ENCODE measurements at places on chromosomes 13 and 19.

DNA sequence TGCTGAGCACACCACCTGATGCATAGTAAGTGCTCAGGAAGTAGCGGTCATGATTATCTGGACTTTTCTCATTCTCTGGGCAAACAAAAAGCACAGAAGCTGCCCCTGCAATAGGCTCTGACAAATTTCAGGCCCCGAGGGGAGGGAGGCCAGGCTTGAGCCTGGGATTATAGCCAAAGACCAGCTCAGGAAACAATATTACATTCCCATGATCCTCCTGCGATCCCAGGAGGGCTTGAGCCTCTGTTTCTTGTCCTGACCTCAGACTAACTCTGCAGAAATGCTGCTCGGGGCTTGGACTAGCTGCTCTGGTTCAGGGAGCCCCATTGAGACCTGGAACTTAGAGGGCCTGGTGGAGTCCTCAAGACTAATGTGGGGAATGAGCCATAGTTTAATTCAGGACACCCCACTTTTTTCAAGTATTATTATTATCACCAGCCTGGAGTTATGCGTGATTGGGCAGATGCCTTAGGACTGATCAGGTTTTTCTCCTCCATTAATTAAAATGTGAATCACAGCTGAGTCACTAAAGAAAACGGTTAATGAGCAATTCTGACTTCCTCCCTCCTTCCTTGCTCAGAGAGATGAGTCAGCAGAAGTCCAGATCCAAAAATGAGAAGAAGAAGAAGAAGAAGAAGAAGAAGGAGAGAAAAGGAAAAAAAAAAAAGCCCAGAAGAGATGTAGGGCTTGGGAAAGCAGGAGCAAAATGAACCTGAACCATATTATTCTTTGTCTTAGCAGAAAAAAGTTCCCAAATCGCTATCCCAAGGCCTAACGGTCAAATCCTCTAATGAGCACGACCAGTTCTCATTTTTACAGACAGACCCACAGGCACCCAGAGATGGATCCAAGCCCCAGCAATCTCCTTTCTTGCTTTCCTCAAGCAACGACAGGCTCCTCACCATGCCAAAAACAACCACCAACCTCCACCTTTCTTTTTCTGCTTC is 107.2 kb downstream of the CACNA1A start:
- no peak overlapping the region for H3K27ac ChIP-seq
- H3K4me1 ChIP-seq = no peaks in the 10 kb centered on the region
- DNase-seq = no peak
- no peak overlapping the region for H3K4me3 ChIP-seq
- no peaks in the 10 kb centered on the region for H3K36me3 ChIP-seq
- H3K27me3 ChIP-seq = peaks cover 30% of the 10 kb centered on the region

GRCh38 chr19:47863514-47863936 is 4.5 kb downstream of the TPRX2 start:
- H3K27ac ChIP-seq = no peak overlapping the region
- H3K36me3 ChIP-seq = peaks cover 1% of the 10 kb centered on the region
- peaks cover 17% of the 10 kb centered on the region for H3K27me3 ChIP-seq

GRCh38 chr19:10690341-10690781 is 10.9 kb upstream of the QTRT1 start:
- no peak for DNase-seq
- H3K27ac ChIP-seq = peak overlapping the region; percentile 24
- peaks cover 7% of the 10 kb centered on the region for H3K4me1 ChIP-seq
- peaks cover 28% of the 10 kb centered on the region for H3K36me3 ChIP-seq

GRCh38 chr19:55559684-55560083 is 14.3 kb upstream of the SBK3 start:
- H3K27ac ChIP-seq = no peak overlapping the region
- peaks cover 3% of the 10 kb centered on the region for H3K27me3 ChIP-seq
- H3K36me3 ChIP-seq = no peaks in the 10 kb centered on the region
- H3K4me3 ChIP-seq = no peak overlapping the region

- peaks cover 1% of the 10 kb centered on the region for H3K27me3 ChIP-seq
- no peaks in the 10 kb centered on the region for H3K4me1 ChIP-seq
These were observed 257.4 kb downstream of the OLFM4 start for GRCh38 chr13:53285896-53286430.

DNA sequence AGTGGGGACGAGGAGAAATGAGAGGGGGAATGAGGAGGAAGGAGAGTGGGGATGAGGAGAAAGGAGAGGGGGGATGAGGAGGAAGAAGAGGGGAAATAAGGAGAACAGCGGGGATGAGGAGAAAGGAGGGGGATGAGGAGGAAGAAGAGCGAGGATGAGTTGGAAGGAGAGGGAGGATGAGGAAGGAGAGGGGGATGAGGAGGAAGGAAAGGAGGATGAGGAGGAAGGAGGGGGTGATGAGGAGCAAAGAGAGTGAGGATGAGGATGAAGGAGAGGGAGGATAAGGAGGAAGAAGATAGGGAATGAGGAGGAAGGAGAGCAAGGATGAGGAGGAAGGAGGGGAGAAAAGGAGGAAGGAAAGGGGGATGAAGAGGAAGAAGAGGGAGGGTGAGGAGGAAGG is 14.0 kb upstream of the VSTM2B start:
- H3K27ac ChIP-seq = no peak overlapping the region
- no peaks in the 10 kb centered on the region for H3K36me3 ChIP-seq
- no peak overlapping the region for H3K4me3 ChIP-seq
- H3K27me3 ChIP-seq = peaks cover 25% of the 10 kb centered on the region
- H3K4me1 ChIP-seq = no peaks in the 10 kb centered on the region

DNA sequence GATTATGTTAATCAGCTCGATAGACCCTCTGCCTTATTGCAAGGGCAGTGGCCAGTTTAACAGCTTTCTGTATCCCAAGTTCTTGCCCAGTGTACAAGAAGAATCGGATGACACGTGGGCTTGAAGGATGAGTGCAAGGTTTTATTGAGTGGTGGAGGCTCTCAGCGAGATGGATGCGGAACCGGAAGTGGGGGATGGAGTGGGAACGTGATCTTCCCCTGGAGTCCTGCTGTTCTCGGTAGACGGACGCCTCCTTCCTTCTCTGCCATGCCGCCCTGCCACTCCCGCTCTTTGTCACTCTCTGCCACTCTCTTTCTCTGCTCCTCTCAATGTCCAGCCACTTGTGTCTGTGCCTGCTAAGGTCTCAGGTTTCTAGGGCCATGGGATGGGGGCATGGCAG is 21.0 kb downstream of the RFXAP start:
- no peaks in the 10 kb centered on the region for H3K27me3 ChIP-seq
- peaks cover 2% of the 10 kb centered on the region for H3K4me1 ChIP-seq
- no peak overlapping the region for H3K27ac ChIP-seq
- no peak overlapping the region for H3K4me3 ChIP-seq
- DNase-seq = no peak

- DNase-seq = no peak
- peak overlapping the region; percentile 1 for H3K27ac ChIP-seq
- no peak overlapping the region for H3K4me3 ChIP-seq
- no peaks in the 10 kb centered on the region for H3K27me3 ChIP-seq
- H3K36me3 ChIP-seq = peaks cover 13% of the 10 kb centered on the region
These were observed 2.1 kb upstream of the PDCD2L start for GRCh38 chr19:34402074-34402600.

Measured in activated naive CD4-positive, alpha-beta T cell treated with anti-CD3 and anti-CD28 coated beads for 36 hours (primary cell).